ENCODE measurements at places on chromosomes 3 and 15. TPM values are rescaled to one million over a fixed set of nuclear protein-coding genes. Genes with fewer than 3 reads are reported as not detected.

ATP8B4 gene
- 1.8 TPM for total RNA-seq

CLDN16 gene
- not detected for total RNA-seq

OR5H6 gene
- not detected for total RNA-seq

CXCR6 gene
- 3.7 TPM for total RNA-seq

EEFSEC gene
- 15.9 TPM for total RNA-seq

PYGO1 gene
- 0.10 TPM for total RNA-seq

All from T-cell (primary cell).